BJ (cell line): ENCODE measurements at places on chromosomes 4 and X.

GRCh38 chrX:40105835-40106675 is 8.3 kb upstream of the BCOR start:
- no peak for DNase-seq

GRCh38 chrX:18893536-18893935 is 90.4 kb downstream of the PHKA2 start:
- DNase-seq = no peak

DNA sequence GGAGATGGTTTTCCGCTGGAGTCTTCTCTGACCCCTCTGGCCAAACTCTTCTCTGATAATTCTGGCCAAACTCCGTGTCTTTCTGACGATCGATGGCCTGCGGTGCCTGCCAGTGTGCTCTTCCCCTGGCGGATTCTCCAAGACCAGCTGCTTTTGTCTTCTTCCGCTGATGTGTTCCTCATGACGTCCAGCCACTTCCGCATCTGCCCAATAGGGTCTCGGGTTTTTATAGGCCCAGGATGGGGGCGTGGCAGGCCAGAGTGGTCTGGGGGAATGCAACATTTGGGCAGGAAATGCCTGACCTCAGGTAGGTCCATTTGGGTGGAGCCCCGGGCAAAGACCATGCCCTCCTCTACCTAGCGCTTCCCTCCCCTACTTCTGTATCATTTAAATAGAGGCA is 1542.1 kb downstream of the STIM2 start:
- no peak for DNase-seq

DNA sequence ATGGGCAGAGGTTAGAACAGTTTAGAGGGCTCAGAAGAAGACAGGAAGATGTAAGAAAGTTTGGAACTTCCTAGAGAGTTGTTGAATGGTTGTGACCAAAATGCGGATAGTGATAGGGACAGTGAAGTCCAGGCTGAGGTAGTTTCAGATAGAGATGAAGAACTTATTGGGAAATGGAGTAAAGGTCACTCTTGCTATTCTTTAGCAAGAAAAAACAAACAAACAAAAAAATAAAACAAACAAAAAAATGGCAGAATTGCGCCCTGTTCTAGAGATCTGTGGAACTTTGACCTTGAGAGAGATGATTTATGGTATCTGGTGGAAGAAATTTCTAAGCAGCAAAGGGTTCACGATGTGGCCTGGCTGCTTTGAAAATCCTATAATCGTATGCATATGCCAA is 185.1 kb upstream of the SFRP2 start:
- no peak for DNase-seq

- DNase-seq = no peak
Observed at GRCh38 chrX:10529344-10529743, 91.0 kb downstream of the MID1 start.

DNA sequence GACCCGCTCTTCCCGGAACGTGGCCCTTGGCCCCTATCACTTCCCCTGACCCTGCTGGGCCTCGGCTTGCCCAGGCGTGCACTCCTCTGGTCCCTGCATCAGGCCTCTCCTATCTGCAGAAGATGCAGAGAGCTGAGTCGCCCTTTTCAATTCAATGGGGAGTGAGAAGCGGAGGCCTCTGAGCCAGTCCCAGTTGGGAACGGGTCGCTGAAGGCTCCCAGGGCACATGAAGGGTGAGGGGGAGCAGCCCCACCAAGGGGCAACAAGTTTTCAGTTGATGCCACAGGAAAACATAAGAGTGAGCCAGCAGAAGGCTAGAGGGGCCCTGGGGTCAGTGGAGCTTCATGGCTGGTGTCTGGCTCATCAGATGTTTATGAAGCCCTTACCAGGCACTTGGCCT is 17.1 kb downstream of the PSAPL1 start:
- no peak for DNase-seq

GRCh38 chrX:134313418-134313817 is 76.4 kb downstream of the CCDC160 start:
- DNase-seq = no peak

- DNase-seq = no peak
Observed at GRCh38 chr4:123936621-123937043, 540.0 kb downstream of the SPRY1 start.

DNA sequence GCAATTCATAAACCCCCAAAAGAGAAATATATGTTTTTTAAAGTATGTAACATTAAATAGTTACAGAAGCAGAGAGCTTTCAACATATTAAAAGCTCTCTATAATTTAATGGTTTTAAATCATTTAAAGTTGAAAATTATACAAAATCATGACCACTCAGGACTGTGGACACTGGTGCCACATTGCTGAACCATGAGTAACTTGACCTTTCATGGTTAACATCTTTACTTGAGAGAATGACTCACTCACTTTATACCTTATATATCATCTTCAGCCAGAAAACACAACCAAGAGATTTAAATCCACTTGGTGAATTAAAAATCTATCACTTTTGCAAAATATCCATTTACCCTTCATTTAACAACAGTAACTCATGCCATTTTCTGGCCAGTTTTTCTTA is 584.3 kb upstream of the SMIM31 start:
- no peak for DNase-seq

DNA sequence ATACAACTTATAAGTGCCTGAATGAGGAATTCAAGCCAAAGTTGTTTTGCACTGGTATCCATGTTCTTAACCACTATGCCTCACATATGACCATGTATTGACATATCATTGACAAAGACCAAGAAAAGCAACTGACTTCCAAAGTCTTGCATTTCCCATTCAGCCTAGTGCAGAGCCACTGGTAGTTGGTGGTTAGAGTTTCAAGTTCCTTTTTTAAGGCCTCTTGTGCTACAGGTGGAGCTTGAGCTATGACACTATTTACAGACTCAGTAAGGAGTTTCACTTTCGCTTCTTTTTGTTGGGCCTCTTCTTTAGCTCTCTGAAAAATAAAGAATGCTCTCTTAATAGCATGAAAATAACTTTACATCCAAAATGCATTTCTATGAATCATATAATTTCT is 763.0 kb downstream of the DMD start:
- no peak for DNase-seq

DNA sequence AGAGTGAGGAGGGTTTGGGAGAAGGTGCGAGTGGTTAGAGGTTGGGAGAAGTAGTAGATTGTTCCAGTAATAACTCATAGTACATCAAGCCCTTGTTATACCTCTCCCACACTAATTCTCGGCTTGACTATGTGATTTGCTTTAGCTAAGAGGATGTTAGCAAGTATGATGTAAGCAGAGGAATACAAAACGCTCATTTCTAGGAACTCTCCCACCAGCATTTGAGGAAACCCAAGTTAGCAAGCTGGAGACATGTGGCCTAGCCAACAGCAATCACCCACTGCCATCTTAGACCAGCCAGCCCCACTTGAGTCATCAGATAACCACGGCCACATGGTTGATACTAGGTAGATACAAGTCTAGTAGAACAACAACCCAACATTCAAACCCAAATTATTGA is 14.2 kb downstream of the FTHL17 start:
- DNase-seq = no peak

GRCh38 chrX:134633832-134634231 is 24.4 kb downstream of the PLAC1 start:
- DNase-seq = no peak

- no peak for DNase-seq
Observed at GRCh38 chrX:11080741-11081305, 30.3 kb upstream of the HCCS start.

DNA sequence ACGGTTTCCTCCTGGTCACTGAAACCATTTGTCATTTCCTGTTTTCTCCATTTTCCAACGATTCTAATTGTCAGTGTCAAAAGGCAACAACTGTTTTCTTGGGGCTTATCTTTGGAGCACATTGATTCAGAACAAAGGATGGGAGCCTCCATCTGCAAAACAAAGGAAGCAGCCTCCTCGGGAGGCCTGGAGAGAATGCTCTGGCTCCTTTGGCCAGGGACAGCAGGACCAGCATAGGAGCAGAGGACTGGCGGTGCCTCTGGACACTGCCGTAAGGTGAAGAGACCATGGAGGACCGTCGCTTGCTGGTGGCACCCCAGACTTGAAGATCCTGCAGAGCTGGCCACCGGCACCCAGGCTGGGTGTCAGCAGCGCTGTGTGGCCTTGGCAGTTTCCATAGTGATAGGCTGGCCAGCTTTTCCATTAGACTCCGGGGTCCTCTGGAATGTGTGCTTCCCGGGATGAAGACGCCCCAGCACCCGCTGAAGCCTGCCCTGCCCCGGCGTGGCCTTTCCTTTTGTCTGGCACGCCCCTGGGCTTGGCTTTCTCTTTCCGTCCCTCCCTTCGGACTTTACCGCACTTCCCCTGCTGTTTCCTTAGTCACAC is 61.1 kb upstream of the MTM1 start:
- no peak for DNase-seq

DNA sequence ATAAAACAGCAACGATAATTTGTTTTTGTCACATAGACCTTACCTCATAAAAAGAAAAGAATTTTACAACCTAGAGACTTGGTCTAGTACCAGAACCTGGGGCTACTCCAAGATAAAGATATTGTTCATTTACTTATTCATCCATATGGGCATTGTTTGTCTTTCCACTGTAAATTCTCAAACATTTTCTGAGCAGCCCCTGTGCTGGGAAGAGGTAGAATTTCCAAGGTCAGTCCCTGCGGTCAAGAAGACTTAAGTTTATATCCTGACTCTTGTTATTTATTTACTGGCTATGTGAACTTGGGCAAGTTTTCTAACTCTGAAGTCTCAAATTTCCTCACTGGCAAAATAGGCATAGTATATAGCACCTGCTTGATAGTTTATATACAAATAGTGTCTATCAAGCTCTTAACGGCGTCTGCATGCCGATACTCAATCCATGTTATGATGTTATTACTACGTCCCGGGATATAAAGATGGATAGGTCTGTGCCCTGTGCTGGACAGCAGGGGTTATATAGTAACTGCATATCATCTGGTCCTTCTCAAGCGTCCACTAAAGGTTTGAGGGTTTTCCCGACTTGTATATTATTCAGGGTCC is 222.1 kb upstream of the TAPT1 start:
- no peak for DNase-seq

DNA sequence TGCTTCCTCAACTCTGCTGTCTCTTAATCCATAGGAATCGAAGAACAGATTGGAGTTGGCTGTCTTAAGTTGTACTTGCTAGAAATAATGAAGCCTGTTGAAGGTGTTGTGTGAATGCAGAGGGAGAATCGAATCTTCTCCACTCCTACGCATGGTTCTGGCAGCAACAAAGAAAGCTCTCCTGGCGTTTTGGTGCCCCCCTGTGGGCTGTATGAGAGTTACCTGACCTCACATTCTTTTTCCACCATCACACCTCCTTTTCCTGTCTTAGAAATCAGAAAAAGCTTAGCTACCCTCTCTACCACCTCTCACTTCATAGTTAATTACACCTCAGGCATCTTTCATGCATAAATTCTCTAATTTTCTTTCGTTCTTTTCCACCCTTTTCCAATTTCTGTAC is 16.3 kb downstream of the KLF8 start:
- DNase-seq = no peak

DNA sequence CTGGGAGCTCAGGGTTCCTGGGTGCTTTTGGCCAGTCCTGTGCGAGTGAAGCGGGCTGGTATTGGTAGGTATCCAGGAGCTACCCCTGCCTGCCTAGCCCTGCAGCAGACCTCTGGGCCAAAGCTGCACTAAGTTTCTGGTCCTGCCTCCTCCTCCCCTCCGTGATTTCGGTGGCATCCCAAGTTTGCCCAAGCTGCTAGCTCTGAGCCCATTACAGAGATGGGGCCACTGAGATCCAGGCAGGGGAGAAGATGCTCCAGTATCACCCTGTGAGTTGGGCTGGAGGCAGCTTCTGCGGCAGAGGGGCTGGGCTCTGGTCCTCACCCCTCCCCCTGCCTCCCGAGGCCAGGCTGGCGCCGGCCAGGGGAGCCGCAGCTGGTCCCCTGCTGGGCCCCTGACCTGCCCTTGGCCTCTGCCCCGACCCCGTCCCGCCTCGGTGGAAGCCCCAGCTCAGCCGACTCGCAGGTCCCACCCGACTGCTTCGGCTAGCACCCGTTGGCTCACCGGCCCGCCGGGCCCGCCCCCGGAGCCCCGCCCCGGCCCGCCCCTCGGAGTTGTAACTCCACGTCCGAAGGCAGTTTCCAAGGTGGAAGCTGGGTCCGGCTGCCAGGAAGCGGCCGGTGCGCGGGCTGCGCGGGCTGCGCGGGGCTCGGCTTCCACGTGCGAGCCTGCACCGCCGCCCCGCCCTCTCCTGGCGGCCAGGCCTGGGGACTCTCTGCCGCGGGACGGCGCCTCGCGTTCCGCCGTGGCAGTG is at the start of gene DUSP9:
DUSP9 (plus strand) TSS at position 584 of the 754 bp plus-strand sequence. CDS start 751 bp downstream, outside the sequence.
- DNase-seq = no peak

- DNase-seq = no peak
Observed at GRCh38 chrX:9558615-9559014, 93.8 kb downstream of the TBL1X start.

DNA sequence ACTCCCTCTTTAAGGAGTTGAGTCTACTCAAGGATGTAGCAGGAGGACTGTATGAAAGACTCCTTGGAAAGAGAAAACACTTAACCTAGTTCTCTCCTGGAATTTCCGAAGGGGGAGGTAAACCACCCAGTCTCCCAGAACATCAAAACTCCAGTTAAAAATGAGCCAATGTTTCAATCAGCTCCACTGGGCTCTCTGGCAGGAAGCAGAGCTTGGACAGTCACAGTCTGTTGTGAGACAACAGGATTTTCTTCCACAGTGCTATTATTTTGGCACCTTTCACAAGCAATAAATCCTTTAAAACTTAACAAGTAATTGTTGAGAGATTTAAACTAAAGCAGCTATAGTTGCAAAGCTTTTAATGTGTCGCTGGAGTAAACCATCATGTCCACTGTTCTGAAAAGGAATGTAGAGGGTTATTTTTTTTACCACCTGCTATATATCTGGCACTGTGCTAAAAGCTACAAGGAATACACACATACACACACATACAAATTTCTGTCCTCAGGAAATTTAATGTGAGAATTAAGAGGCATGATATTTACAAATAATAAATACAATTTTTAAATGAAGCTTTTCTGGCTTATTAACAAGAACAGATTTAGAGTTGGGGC is 229.2 kb upstream of the INTU start:
- DNase-seq = no peak

GRCh38 chr4:37573566-37573965 is 112.6 kb downstream of the RELL1 start:
- DNase-seq = no peak

- DNase-seq = peak; percentile 57
Observed at GRCh38 chr4:168636506-168637196, 139.8 kb downstream of the PALLD start.

DNA sequence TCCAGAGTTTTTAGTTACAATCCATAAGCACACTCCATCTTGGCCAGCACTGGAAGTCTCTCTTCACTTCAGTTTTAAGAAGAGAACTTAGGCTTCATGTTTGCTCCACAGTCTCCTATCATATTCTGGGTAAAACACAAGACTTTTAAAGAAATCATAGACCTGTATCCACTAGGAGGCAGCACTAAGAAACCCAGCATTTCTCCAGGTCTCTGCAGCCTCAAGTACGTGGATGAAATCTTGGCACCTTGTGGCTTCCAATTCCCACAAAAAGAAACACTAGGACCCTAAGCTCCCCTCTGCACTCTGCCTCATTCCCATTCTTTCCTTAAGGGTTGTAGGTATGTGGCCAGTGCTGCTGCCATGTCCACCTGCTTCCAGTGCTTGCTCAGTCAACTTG is 367.3 kb upstream of the CASK start:
- no peak for DNase-seq
